ENCODE measurements at places on chromosomes 13 and 19.

- DNase-seq, result no peak
These were observed 10.1 kb upstream of the ACER1 start for GRCh38 chr19:6343462-6343861.

- no peak for DNase-seq
These were observed 343.8 kb downstream of the RBM26 start for GRCh38 chr13:79062291-79062690.

- no peak for DNase-seq
These were observed 1599.1 kb downstream of the PCDH9 start for GRCh38 chr13:65631078-65631477.

GRCh38 chr19:29837448-29837981 lies 25.7 kb downstream of the CCNE1 start:
- peak; percentile 61 for DNase-seq

- no peak for DNase-seq
These were observed 135.2 kb downstream of the USP12 start for GRCh38 chr13:27036236-27036981.
